Effector memory CD8-positive, alpha-beta T cell (primary cell): ENCODE measurements at places on chromosomes 12 and 14.
A peak's percentile ranks its signal among the peaks of the same experiment; 100 is the strongest.

GRCh38 chr12:4555804-4556203, 6.2 kb upstream of the DYRK4 start:
- H3K27ac ChIP-seq, result peak overlapping the region; percentile 5
- H3K4me3 ChIP-seq, result no peak overlapping the region
- no peaks in the 10 kb centered on the region for H3K27me3 ChIP-seq
- no peak for DNase-seq

DNA sequence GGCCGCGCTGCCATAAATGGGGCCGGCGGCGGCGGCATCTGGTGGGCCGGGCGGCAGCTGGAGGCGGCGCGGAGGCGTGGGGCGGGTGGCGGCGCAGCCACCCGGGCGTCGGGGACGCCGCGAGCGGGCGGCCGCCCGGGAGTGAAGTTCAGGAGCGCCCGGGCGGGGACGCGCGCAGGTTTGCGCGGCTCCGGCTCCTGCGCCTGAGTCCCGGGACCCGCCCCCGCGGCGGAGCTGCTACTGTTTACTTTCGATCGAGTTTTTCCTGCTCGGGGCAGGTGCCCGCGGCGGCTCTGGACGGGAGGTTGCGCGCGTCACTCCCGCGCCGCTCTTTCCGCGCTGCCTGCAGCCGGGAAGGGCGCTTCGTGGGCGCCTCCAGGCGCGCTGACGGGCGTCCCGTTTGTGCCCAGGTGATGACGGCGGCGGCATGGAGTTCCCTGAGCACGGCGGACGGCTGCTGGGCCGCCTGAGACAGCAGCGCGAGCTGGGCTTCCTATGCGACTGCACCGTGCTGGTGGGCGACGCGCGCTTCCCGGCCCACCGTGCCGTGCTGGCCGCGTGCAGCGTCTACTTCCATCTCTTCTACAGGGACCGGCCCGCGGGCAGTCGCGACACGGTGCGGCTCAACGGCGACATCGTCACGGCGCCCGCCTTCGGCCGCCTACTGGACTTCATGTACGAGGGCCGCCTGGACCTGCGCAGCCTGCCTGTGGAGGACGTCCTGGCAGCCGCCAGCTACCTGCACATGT, at the start of gene ZBTB42:
TSS of gene ZBTB42 (plus strand) at position 331 of the 749 bp plus-strand sequence. CDS start at position 428, 97 bp downstream.
- peaks cover 27% of the 10 kb centered on the region for H3K36me3 ChIP-seq
- DNase-seq, result peak; percentile 64
- peak within 1 kb of the TSS; percentile 49 for H3K27ac ChIP-seq
- H3K27me3 ChIP-seq, result no peaks in the 10 kb centered on the region

- no peak overlapping the region for H3K4me3 ChIP-seq
- no peaks in the 10 kb centered on the region for H3K4me1 ChIP-seq
- no peak for DNase-seq
- peaks cover 48% of the 10 kb centered on the region for H3K27me3 ChIP-seq
- no peaks in the 10 kb centered on the region for H3K36me3 ChIP-seq
- no peak overlapping the region for H3K27ac ChIP-seq
Measured at GRCh38 chr12:92719674-92720073, 16.9 kb downstream of the PLEKHG7 start.

DNA sequence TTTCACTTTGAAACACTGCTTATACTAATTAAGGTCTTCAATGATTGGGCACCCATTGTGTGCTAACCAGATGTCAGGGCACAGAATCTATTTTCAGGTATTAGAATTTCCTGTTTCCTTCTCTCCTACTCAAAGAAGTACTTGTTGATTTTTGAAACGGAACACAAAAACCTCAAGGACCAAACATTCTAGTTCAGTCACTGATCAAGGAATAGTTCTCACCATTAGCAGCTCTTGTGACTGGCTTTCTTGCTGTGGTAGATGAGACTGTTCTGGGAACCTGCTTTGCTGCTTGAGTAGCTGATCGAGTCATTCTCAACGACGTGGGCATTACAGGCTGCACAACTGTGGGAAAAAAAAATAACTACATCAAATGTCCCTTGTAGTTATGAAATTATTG, 11.0 kb downstream of the DLGAP5 start:
- H3K4me1 ChIP-seq, result peaks cover 6% of the 10 kb centered on the region
- peak overlapping the region; percentile 49 for H3K27ac ChIP-seq
- no peaks in the 10 kb centered on the region for H3K27me3 ChIP-seq
- no peak for DNase-seq
- H3K36me3 ChIP-seq, result no peaks in the 10 kb centered on the region

GRCh38 chr12:119725523-119725922, 57.6 kb downstream of the PRKAB1 start:
- peaks cover 5% of the 10 kb centered on the region for H3K36me3 ChIP-seq
- H3K27ac ChIP-seq, result no peak overlapping the region
- no peaks in the 10 kb centered on the region for H3K27me3 ChIP-seq
- no peak for DNase-seq
- H3K4me3 ChIP-seq, result no peak overlapping the region

- peaks cover 3% of the 10 kb centered on the region for H3K36me3 ChIP-seq
- no peak overlapping the region for H3K27ac ChIP-seq
- H3K27me3 ChIP-seq, result peaks cover 12% of the 10 kb centered on the region
- DNase-seq, result no peak
- H3K4me1 ChIP-seq, result no peaks in the 10 kb centered on the region
Measured at GRCh38 chr12:128850400-128850799, 2.9 kb upstream of the GLT1D1 start.

GRCh38 chr12:98062464-98063245, 452.7 kb upstream of the TMPO start:
- no peaks in the 10 kb centered on the region for H3K36me3 ChIP-seq
- peaks cover 7% of the 10 kb centered on the region for H3K27me3 ChIP-seq
- no peak for DNase-seq
- no peaks in the 10 kb centered on the region for H3K4me1 ChIP-seq
- H3K4me3 ChIP-seq, result no peak overlapping the region

- no peak for DNase-seq
- no peaks in the 10 kb centered on the region for H3K27me3 ChIP-seq
- no peak overlapping the region for H3K27ac ChIP-seq
Measured at GRCh38 chr12:25283006-25283405, 32.3 kb upstream of the KRAS start.

- H3K4me3 ChIP-seq, result no peak overlapping the region
- no peak overlapping the region for H3K27ac ChIP-seq
- no peak for DNase-seq
- peaks cover 7% of the 10 kb centered on the region for H3K4me1 ChIP-seq
Measured at GRCh38 chr14:56199095-56199981, 81.1 kb downstream of the PELI2 start.

DNA sequence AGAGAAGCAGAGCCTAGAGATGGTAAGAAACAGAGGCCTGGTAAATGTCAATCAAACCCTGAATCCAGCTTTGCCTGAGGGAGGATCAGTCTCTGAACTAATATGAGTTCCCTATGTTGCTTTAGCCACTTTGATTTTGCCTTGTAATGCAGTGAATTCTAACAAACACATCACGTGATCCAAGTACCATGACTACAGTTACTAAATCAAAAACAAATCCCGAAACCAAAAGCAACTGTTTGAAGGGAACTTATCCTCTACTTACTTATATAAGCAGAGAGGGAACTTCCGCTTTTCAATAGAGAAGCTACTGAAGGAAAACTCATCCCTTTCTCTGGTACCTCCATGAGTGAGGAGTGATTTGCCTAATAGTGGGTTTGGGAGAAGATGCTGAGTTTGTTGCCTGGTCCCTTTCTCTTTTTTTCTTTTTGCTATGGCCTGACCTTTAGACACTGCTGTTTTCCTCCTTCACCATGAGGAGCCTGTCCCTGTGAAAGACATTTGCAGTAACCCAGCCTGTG, 7.7 kb upstream of the PPTC7 start:
- no peaks in the 10 kb centered on the region for H3K4me1 ChIP-seq
- H3K4me3 ChIP-seq, result no peak overlapping the region
- H3K27ac ChIP-seq, result peak overlapping the region; percentile 62
- H3K36me3 ChIP-seq, result peaks cover 4% of the 10 kb centered on the region
- no peaks in the 10 kb centered on the region for H3K27me3 ChIP-seq
- no peak for DNase-seq

- no peak overlapping the region for H3K4me3 ChIP-seq
- H3K27me3 ChIP-seq, result peaks cover 9% of the 10 kb centered on the region
- no peak for DNase-seq
- H3K4me1 ChIP-seq, result no peaks in the 10 kb centered on the region
Measured at GRCh38 chr14:20556500-20557211, 4.2 kb downstream of the RNASE9 start.

- no peaks in the 10 kb centered on the region for H3K4me1 ChIP-seq
- no peaks in the 10 kb centered on the region for H3K27me3 ChIP-seq
- no peak overlapping the region for H3K4me3 ChIP-seq
- no peak overlapping the region for H3K27ac ChIP-seq
Measured at GRCh38 chr12:117580718-117581062, 219.3 kb upstream of the NOS1 start.

- peaks cover 5% of the 10 kb centered on the region for H3K4me1 ChIP-seq
- peak overlapping the region; percentile 81 for H3K4me3 ChIP-seq
- DNase-seq, result no peak
- peaks cover 3% of the 10 kb centered on the region for H3K36me3 ChIP-seq
- no peaks in the 10 kb centered on the region for H3K27me3 ChIP-seq
Measured at GRCh38 chr14:77640756-77641533, 24.5 kb upstream of the SPTLC2 start.

GRCh38 chr12:130013771-130014484, 110.1 kb upstream of the TMEM132D start:
- no peak overlapping the region for H3K4me3 ChIP-seq
- H3K27me3 ChIP-seq, result peaks cover 4% of the 10 kb centered on the region
- no peak overlapping the region for H3K27ac ChIP-seq
- H3K4me1 ChIP-seq, result no peaks in the 10 kb centered on the region

DNA sequence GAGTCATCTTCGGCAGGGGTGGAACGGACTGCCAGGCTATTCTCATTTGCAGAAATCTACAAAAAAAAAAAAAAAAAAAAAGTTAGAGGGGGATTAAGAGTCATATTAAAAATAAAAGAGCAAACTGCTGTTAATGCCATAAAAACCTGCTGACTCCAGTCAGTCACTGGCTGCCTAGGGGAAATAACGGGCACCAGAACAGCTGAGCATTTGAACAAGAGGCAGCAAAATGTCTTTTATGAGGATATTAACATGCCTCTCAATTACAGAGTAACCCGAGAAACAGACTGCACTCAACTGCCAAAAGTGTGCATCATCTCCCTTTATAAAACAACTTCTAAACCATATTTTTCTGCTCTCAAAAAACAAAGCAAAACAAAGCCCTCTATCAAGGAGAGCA, 28.7 kb upstream of the CERS5 start:
- no peaks in the 10 kb centered on the region for H3K27me3 ChIP-seq
- DNase-seq, result no peak
- H3K4me3 ChIP-seq, result no peak overlapping the region
- H3K27ac ChIP-seq, result no peak overlapping the region
- H3K36me3 ChIP-seq, result peaks cover 42% of the 10 kb centered on the region

- H3K27ac ChIP-seq, result no peak overlapping the region
- no peak overlapping the region for H3K4me3 ChIP-seq
- H3K36me3 ChIP-seq, result no peaks in the 10 kb centered on the region
- no peaks in the 10 kb centered on the region for H3K4me1 ChIP-seq
Measured at GRCh38 chr12:32949815-32950214, 53.2 kb upstream of the PKP2 start.

DNA sequence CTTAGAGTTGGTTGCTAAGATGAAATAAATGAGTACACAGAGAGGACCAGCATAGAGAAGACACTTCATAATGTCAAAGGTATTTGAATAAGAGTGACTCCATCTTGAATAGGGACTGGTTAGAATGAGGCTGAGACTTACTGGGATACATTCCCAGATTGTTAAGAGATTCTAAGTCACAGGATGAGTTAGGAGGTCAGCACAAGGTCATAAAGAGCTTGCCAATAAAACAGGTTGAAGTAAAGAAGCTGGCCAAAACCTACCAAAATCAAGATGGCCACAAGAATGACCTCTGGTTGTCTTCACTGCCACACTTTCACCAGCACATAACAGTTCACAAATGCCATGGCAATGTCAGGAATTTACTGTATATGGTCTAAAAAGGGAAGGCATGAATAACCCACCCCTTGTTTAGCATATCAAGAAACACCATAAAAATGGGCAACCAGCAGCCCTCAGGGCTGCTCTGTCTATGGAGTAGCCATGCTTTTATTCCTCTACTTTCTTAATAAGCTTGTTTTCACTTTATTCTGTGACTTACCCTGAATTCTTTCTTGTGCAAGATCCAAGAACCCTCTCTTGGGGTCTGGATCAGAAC, 8.3 kb upstream of the SERPINA1 start:
- no peak for DNase-seq
- H3K36me3 ChIP-seq, result no peaks in the 10 kb centered on the region
- H3K27me3 ChIP-seq, result peaks cover 26% of the 10 kb centered on the region

GRCh38 chr14:68994056-68994455, 15.0 kb upstream of the ACTN1 start:
- no peak for DNase-seq
- no peaks in the 10 kb centered on the region for H3K36me3 ChIP-seq
- no peak overlapping the region for H3K27ac ChIP-seq
- peaks cover 11% of the 10 kb centered on the region for H3K27me3 ChIP-seq
- no peak overlapping the region for H3K4me3 ChIP-seq
- H3K4me1 ChIP-seq, result no peaks in the 10 kb centered on the region

DNA sequence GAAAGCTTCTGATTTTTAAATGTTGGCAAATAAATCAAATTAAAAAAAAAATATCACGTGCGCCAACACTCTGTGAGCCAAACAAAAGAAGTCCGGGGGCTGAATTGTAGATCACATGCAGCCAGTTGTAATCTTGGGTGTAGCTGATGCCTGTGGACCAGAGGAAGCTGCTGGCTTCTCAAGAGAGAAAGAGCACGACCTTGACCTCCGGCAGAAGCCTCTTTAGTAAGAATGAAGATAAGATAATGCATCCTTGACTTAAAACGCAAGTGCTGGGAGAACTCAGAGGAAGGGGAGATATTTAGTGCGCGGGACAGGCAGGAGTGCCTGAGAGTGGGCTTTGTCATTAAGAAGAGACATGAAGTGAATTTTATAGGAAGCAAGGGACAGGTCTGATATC, 162.8 kb upstream of the TBX3 start:
- no peak overlapping the region for H3K4me3 ChIP-seq
- no peaks in the 10 kb centered on the region for H3K36me3 ChIP-seq
- H3K27ac ChIP-seq, result no peak overlapping the region
- DNase-seq, result no peak
- no peaks in the 10 kb centered on the region for H3K4me1 ChIP-seq

DNA sequence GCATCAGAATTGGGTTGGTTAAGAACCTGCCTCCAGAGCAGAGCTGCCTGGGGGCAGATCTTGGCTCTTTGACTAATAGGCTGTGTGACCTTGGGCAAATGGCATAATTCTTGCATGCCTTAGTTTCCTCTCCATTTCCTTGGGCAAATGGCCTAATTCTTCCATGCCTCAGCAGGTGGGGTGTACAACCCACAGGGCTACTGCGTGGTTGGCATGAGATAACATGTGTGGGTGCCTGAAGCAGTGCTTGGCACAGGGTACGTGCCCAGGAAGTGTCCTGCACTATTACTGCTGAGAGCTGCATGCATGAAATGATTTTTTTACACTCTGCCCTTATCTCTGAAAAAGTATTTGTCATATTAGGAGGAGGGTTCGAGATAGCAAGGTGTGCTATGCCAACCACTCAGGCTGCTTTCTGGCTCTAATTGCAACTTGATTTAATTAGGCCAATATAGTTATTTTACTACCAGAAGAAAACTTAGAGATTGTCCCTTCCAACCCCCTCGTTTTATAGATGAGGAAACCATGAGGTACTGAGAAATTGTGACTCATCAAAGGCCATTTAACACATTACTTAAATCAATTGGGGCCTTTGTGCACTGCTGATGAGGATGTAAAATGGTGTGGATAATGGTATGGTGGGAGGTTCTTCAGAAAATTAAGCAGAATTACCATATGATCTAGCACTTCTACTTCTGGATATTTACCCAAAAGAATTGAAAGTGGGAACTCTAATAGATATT, 161.6 kb upstream of the HIF1A start:
- DNase-seq, result no peak
- H3K27me3 ChIP-seq, result no peaks in the 10 kb centered on the region
- H3K4me3 ChIP-seq, result no peak overlapping the region
- H3K4me1 ChIP-seq, result peaks cover 53% of the 10 kb centered on the region
